NAMALWA (cell line): ENCODE measurements at places on chromosomes 3 and 15.

- DNase-seq, result no peak
Observed at GRCh38 chr3:81995329-81995728, 233.9 kb upstream of the GBE1 start.

DNA sequence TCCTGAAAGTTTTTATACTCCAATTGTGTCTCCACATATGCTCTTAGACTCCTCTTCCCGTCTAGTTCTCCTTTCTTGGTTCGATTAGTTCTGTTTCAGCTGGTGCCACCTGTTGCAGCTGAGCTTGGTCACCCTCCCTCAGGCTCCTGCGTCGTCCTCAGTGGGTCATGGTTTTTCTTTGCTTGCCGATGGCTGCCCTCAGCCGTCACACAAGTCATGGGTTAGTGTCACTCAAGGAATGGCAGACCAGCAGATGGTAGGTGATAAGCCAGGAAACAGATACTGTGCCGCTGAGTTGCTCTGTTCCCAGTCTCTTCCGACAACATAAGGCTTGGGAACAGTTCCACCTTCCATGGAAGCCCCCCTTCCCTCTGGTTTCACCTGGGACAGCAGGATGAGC is 109.9 kb downstream of the IGF1R start:
- no peak for DNase-seq

- no peak for DNase-seq
Observed at GRCh38 chr15:78316283-78317083, 17.1 kb upstream of the SKIC8 start.

DNA sequence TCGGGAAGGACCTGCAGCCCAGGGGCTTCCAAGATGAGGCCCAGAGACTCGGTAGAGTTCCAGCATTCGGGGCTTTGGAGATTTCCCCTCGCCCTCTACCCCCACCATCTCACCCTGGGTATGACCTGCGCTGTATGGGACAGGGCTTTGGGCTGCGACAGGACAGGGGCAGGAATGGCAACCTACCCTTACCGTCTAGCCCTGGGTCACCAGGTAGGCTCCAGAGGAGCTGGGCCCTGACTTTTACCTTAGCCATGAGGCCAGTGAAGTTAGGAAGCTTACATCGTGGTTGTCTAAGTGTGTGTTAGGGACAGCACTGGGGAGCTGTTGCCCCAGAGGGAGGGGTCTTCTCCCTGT is 683 bp downstream of the PPM1M start:
- no peak for DNase-seq

DNA sequence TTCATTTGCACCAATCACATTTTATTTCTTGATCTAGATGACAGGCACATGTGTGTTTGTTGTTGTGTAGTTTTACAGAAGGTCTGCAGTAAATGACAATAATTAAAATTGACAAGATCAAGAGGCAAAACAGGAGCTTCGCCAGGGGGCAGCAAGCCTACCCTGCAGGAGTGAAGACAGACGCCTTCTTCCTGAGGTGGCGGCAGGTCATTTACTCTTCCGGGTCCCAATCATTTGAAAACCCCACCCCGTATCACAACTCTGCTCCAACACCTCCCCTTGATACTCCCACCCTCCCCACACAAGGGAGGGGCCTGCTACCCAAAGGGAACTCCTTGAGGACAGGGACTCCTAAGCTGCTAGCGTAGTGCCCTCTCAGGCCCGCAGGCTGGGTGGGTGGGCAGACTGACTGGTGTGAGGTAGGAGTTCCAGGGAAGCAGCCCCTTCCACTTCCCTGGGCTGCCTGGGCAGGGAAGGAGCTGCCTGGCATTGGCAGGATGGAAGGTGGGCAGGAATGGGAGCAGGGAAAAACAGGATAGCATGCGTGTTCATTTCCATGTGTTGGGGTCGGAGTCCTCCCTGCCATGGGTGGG is 13.1 kb downstream of the CHDH start:
- no peak for DNase-seq

GRCh38 chr3:134487406-134487805 is 1.5 kb downstream of the CEP63 start:
- peak; percentile 77 for DNase-seq

- DNase-seq, result no peak
Observed at GRCh38 chr3:121155028-121155427, 247.0 kb downstream of the STXBP5L start.

DNA sequence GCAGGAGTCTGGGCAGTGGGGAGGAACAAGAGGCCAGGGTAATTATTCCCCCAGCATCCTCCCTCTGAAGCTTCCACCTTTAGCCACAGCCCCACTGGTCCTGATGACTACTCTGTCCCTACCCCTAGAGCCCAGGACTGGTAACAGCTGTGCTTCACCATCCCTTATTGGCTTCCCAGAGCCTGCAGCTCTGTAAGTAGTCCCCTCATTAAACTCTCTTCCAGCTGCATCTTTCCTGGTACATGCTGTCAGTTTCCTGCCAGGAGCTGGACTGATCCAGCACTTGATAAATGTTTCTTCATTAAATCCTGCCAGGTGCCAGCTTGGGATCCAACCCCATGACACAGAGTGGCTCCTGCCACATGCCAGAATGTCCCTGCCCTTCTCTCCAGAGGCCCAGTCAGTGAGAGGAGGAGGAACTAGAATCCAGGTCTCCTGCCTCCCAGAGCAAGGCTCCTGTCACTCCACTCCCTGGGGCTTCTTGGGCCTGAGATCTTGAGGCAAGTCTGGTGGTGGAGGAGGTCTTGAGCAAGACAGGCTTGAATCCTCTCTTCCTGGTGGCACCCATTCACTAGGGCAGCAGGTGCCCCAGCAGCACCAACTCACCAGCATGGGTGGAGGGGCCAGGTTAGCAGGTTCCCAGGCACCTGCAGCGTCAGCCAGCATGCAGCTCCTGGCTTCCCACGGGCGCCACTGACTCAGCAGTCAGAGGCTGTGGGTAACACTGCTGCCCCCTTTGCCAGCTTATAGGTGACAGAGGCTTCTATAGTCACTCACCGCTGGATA is 27.6 kb downstream of the FBXW12 start:
- no peak for DNase-seq

DNA sequence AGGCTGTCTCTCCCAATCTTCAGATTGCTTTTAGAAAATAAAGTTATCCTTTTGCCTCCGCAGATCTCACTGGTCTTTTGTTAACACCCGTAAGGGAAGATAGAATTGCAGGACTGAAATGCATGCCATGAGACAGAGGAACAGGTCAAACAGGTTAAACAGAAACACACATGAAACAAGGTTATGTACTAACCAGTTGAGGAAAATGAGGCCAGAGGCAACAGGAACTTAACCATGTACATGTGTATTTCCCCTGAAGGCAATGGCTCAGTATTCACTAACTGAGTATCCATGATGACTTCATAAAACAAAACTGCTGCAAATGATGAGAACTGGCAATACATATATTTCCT is 169.1 kb upstream of the NSMCE3 start:
- no peak for DNase-seq

- DNase-seq, result no peak
Observed at GRCh38 chr3:31092748-31093589, 198.5 kb upstream of the GADL1 start.

GRCh38 chr3:112121577-112122547 is 11.2 kb downstream of the GCSAM start:
- peak; percentile 65 for DNase-seq

DNA sequence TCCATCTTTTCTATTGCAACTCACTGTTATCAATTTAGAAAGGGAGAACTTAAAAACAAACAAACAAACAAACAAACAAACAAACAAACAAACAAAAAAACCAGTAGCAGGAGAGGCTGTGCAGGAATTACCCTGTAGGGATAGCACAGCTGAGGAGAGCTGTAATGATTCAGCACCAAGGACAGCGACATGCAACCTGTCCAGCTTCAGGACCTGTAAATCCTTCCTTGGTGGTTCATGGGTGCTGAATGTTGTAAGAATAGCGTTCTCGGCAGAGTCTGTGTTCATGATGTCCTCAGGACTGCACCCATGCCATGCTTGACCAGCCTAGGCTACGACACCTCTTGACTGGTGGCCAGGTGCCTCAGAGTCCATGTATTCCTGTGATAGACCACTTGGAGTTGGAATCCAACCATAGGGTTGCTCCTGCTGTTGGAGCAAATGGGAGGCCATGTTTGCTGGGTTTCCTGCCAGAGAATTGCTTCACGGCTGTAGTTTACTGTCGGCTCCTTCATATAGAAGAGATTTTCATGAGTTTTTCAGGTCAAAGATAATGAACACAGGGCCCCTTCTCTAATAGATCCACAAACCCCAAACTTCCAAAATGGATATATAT is 65.9 kb downstream of the CACNA2D3 start:
- DNase-seq, result peak; percentile 24

- DNase-seq, result no peak
Observed at GRCh38 chr3:114565216-114565615, 271.4 kb downstream of the TIGIT start.

DNA sequence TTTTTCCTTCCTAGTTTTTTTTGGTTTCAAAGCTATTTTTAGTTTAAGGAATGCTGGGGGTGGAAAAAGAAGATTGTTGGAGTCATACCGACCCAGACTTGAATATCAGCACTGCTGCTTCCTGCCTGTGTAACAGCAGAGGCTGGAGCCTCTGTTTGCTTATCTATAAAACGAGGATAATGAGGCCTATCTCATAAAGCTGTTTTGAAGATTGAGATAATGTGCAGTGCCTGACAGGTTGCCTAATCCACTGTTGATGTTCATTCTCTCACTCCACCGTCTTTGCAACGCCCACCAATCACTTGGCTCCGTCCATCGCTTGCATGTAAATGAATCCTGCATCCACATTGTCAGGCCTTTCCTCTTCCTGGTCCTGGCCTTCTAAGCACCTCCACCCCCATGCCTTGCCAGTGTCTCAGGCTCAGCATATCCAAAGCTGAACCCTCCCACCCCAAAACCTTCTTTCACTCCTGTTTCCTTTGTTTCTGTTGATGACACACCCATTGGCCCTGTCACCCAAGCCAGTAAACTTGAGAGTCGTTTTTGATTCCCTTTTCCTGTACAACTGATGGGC is 94.9 kb downstream of the MEX3B start:
- no peak for DNase-seq

DNA sequence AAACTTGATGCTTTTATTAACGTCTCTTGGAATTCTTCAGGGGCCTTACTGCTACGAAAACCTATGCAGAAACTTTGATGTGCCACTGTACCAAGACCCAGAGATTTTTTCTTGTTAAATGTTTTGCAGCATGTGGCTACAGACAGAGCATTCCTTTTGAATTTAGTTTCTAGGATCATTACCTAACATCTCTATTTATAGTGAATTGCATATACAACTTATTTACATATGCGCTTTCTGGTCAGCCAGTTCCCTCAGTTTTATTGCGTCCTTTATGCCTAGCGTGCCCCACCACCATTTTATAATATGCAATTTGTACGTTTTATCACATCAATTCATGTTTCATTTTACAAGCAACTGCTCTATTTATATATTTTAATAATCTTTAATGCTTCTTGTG is 46.2 kb upstream of the AGTR1 start:
- DNase-seq, result no peak

GRCh38 chr3:164230385-164231094 is 847.8 kb downstream of the SI start:
- DNase-seq, result no peak

GRCh38 chr15:25717457-25718168 is 145.5 kb downstream of the ATP10A start:
- peak; percentile 11 for DNase-seq
